ENCODE measurements at places on chromosomes 1 and 21.

GRCh38 chr1:53622531-53622930 is 116.4 kb downstream of the GLIS1 start:
- DNase-seq = no peak

- DNase-seq = no peak
These were observed 10.2 kb downstream of the YBX1 start for GRCh38 chr1:42692461-42692860.

DNA sequence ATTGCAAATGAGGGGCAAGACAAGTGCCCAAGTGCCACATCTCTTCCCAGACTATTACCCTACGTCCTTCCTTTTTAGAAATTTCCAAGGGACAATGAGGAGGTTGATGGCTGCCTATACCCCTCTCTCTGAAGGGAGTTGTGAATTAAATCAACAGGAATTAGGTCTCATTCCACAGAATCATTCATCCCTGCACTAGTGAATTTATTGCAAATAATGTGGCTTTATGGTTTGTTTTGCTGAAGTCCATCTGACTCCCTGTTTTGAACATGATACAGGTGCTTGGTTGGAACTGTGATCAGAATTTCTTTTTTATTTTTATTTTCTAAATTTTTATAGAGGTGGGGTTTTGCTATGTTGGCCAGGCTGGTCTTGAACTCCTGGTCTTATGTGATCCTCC is 34.3 kb upstream of the THEM4 start:
- DNase-seq = no peak

DNA sequence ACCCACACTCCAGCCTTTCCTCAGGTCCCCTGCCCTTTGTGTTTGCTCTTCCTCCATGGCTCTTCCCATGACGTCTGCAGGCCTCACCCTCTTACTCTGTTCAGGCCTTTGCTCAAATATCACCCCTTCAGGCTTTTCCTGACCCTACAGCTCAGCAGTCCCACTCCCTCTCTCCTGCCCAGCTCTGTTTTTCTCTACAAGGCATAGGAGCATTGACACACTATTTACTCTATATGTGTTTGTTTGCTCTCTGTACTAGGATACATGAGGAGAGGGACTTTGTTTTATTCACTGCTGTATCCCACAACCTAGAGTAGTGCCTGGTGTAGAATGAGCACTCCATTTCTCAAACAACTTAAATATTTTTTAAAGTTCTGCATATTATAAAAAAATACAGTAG is 107.4 kb upstream of the COA6 start:
- no peak for DNase-seq

DNA sequence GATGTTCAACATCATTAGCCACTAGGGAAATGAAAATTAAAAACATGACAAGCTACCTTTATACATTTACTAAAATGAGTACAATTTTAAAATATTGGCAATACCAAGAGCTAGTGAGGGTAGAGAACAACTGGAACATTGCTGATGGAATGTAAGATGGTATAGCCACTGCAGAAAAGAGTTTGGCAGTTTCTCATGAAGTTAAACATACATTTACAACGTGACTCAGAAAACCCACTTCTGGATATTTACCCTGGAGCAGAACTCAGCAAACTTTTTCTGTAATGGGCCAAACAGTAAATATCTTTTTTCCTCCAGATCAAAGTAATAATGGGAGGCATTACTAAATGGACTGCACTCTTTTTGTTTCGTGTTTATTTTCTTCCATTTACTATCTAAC is 22.1 kb downstream of the LPGAT1 start:
- DNase-seq = no peak

- no peak for DNase-seq
These were observed 14.0 kb downstream of the RAB4A start for GRCh38 chr1:229284887-229285286.

- no peak for DNase-seq
These were observed 126.9 kb downstream of the TBX15 start for GRCh38 chr1:118861216-118861615.

- no peak for DNase-seq
These were observed 604 bp downstream of the FGR start for GRCh38 chr1:27634177-27634984.

- DNase-seq = no peak
These were observed 3.6 kb downstream of the KIF2C start for GRCh38 chr1:44743211-44743610.

- DNase-seq = no peak
These were observed 7.0 kb upstream of the MAST2 start for GRCh38 chr1:45796381-45796780.

DNA sequence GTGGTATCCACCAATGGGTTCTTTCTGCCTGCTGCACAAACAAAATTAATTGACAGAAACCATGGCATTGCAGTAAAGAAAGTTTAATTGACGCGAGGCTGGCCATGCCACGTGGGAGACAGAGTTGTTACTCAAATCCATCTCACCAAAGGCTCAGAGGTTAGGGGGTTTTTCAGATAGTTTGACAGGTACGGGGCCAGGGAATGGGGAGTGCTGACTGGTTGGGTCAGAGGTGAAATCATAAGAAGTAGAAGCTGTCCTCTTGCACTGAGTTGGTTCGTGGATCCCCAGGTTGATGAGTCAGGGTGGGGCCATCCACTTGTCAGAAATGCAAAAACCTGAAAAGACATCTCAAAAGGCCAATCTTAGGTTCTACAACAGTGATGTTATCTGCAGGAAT is 941 bp upstream of the TBCE start:
- DNase-seq = no peak

GRCh38 chr1:54546651-54547401 is 1.2 kb upstream of the ACOT11 start:
- DNase-seq = no peak

- DNase-seq = no peak
These were observed 130.6 kb downstream of the PTPN14 start for GRCh38 chr1:214420833-214421232.

- DNase-seq = no peak
These were observed 28.1 kb upstream of the SDC3 start for GRCh38 chr1:30936541-30937171.

DNA sequence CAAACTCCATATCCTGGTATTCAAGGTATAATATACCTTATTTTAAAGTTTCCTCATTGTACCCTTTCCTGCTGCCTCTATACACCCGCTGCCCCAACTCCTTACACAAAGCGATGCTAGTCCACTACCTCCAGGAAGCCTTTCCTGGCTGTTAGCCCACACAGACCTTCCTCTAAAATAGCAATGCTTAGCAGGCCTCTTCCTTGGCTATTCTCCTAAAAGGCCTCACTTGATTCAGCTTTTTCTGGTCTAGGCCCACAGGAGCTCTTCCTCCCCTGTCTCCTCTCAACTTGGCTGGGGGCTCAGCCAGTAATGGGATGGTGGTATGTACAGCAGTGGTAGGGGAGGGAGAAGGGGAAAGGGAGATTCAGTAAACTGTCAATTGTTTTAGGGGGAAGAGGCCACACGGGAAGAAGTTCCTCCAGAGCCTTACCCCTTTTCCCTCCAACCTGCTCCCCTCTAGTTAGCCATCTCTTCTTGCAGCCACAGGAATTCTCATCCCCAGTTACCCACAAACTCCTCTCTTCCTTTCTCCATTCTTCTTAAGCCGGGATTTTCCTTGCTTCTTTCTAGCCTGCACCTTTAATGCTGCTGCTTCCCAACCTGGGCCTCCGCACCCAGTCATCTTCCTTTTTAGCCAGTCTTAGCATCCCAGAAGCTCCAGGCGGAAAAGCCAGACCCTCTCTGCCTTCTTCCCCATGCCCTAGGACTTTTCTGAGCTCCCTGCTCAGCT is 2.6 kb downstream of the LRRC41 start:
- no peak for DNase-seq

- DNase-seq = no peak
These were observed 145.9 kb upstream of the ATP1B1 start for GRCh38 chr1:168960595-168960994.

DNA sequence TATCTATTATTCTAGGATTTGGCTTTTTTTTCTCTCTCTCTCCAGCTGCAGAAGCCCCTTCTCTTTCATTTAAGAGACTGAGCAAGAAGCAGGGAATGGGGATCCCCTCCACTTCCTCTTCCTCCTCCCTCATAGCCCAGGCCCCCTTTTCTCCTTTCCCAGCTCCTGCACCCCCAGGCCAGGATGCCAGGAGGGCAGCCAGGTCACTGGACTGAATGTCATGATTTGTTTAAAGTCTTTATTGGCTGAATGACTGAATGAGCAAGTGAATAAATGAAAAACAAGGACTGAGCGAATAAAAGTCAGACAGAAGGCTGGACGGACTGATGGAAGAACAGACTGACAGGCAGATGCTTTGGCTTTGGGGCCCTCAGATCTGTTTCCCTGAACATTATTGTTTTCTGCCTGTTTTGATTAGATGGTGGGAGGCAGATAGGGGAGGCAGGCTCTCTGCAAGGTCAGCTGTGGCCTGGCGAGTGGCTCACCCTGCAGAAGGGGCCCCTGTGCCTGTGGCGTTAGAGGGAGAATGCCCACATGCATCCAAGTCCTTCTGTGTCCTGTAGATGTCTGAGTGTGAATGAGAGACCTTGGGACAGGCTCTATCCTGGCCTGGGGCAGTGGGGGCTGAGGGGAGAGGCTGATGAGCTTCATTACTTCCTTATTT is 20.3 kb upstream of the ADGRB2 start:
- DNase-seq = no peak

DNA sequence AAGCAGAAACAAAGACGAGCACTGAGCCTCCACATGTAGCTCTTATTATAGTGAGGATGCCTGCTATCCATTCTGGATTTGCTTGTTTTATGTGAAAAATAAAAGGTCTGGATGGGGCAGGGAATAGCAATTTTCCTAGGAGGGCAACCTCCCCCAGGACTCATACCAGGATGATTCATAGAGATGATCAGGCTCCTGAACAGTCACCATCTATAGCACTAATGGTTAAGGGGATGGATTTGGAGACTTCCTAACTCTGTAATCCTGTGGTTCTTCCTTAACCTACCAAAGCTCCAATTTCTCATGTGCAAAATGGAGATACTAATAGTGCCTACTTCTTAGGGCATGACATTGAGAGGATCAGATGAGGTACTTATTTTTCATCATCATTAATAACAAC is 34.5 kb upstream of the CD58 start:
- no peak for DNase-seq

DNA sequence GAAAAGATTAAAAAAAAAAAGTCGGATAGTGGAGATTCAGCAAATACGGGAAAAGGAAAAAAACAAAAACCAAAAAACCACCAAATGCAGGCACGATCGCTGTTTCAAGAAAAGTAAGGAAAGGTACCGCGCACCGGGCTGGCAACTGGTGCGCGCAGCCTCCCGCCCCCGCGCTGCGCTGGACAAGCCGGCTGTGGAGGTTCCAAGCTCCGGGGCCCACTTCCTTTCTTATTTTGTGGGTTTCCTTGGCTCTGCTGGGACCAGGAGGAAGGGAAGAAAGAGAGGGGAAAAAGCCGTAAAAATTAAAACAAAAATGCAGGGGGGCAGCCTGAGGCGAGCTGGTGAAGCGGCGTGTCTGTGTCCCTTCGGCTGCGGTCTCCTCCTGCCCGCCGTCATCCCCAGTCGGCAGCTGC is 233 bp downstream of the ADAMTS5 start:
- DNase-seq = no peak

Measured in NCI-H2171 (cell line).